PC-9 (cell line): ENCODE measurements at places on chromosomes 12 and 14. TPM values are rescaled to one million over a fixed set of nuclear protein-coding genes. Genes with fewer than 3 reads are reported as not detected.

DNA sequence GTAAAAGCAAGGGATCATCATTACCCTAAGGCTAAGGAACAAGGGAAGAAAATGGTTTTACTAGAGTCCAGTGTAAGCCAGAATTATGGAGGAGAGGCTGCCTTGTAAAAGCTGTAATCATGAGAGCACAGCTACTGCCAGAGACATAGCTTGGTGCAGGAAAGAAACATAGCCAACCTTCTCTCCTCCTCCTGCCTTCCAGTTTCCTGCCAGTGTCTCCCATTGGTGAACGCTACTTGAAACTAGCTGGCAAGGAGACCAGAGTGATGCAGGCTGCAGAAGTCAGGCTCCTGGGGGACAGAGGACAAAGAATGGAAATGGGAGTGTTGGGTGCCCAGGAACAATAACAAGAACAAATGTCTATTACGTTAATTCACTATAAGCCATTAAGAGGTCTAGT is 158.5 kb downstream of the NELL2 start:
- H3K27me3 ChIP-seq = no peaks in the 10 kb centered on the region
- no peaks in the 10 kb centered on the region for H3K4me1 ChIP-seq
- no peak for DNase-seq
- no peak overlapping the region for H3K27ac ChIP-seq
- no peaks in the 10 kb centered on the region for H3K36me3 ChIP-seq

DNA sequence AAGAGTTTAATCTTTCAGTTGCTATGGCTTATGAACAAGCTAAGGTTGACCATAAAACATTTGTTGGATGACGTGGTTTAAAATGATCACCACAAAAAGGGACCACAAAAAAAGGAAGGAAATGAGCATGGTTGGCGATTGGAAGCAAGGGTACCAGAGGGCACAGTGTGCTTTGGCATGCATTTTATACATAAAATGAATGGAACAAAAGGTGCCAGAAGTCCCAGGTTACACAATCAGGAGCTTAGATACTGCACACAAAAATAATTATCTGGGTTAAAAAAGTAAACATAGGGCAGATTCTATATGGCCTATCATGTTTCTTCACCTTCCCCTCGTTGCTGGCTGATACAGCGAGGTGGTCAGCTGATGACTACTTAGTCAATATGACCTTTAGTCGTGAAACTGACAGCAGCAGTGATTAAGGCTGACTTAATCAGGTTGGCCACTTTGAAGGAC is 50.7 kb downstream of the ZC3H14 start:
- no peaks in the 10 kb centered on the region for H3K27me3 ChIP-seq
- no peak overlapping the region for H3K4me3 ChIP-seq
- no peaks in the 10 kb centered on the region; the same call in 1 of the 2 replicates for H3K4me1 ChIP-seq
- H3K36me3 ChIP-seq = no peaks in the 10 kb centered on the region; the same call in 1 of the 2 replicates

GRCh38 chr14:104364830-104365229 is 214.7 kb upstream of the C14orf180 start:
- no peak overlapping the region for H3K27ac ChIP-seq
- peaks cover 95% of the 10 kb centered on the region for H3K27me3 ChIP-seq
- no peaks in the 10 kb centered on the region for H3K4me1 ChIP-seq
- H3K4me3 ChIP-seq = no peak overlapping the region
- DNase-seq = no peak

The TSPAN9 gene
- 8.9 and 9.6 TPM in 2 replicates for total RNA-seq

GRCh38 chr12:169528-170370 is 44.2 kb downstream of the SLC6A12 start:
- no peaks in the 10 kb centered on the region for H3K4me1 ChIP-seq
- DNase-seq = no peak
- H3K36me3 ChIP-seq = no peaks in the 10 kb centered on the region
- no peak overlapping the region for H3K4me3 ChIP-seq
- H3K27ac ChIP-seq = no peak overlapping the region
- peaks cover 72% of the 10 kb centered on the region for H3K27me3 ChIP-seq

GRCh38 chr14:31068235-31068634 is 42.1 kb upstream of the STRN3 start:
- no peak for DNase-seq
- no peak overlapping the region for H3K4me3 ChIP-seq
- no peaks in the 10 kb centered on the region for H3K36me3 ChIP-seq
- no peaks in the 10 kb centered on the region for H3K27me3 ChIP-seq

The RNF212B gene
- total RNA-seq = not detected in 2 replicates

DNA sequence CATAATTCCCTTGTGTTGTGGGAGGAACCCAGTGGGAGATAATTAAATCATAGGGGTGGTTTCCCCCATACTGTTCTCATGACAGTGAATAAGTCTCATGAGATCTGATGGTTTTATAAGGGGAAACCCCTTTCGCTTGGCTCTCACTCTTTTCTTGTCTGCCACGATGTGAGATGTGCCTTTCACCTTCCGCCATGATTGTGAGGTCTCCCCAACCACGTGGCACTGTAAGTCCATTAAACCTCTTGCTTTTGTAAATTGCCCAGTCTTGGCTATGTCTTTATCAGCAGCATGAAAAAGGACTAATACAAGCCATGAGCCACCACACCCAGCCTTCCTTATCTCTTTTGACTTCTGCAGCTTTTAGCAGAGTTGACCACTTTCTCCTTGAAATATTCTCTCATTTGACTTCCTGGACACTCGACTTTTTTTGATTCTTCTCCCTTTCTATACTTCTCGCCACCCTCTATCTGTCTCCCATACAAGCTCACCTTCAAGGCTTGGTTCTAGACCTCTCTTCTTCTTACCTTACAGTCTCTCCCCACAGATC is 2.3 kb downstream of the MTERF2 start:
- no peak overlapping the region for H3K4me3 ChIP-seq
- H3K27me3 ChIP-seq = no peaks in the 10 kb centered on the region
- H3K4me1 ChIP-seq = peaks cover 12% of the 10 kb centered on the region
- DNase-seq = no peak

The SOAT2 gene
- 0.70 and 0.79 TPM in 2 replicates for total RNA-seq

DNA sequence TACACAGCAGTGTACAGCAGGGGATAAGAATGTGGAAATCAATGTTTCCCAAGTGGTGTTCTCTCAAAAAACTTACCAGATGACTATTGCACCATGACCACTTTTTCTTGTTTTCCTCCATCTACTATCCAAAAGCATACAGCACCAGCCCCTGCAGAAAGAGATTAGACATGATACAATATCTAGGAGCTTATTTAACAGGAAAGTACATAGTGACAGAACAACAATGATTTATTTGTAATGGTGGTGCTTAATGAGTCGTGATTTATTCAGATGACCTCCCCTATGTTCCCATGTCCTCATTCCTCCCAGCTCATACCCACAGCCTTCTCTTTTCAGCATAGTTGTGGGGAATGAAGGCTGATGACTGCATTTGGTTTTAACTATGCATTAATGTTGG is 413.6 kb downstream of the BTG1 start:
- H3K4me3 ChIP-seq = no peak overlapping the region
- no peaks in the 10 kb centered on the region for H3K36me3 ChIP-seq
- no peak overlapping the region for H3K27ac ChIP-seq
- no peak for DNase-seq
- no peaks in the 10 kb centered on the region for H3K4me1 ChIP-seq
- no peaks in the 10 kb centered on the region for H3K27me3 ChIP-seq

The AKAP3 gene
- total RNA-seq = 2.1 and 3.0 TPM in 2 replicates

The KLHL33 gene
- 0.11 TPM in 1 of 2 replicates, not detected in the other for total RNA-seq

DNA sequence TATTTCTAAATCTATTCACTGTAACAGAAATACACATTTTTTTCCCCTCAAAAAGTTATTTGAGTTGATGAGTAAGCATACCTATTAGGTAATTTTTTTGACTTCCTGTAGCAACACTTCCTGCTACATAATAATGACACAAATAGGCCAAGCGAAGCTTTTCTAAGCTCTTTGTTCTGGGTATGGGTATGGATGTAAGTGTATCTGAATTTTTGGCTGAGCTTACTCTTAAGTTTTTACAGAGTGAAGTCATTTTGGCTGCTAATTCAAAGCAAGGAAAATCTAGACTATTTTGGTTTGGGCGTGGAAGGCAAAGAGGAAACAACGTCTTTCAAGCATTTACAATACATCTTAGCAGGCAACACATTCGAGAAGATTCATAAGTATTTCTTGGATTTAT is 1206.0 kb upstream of the FLRT2 start:
- H3K4me1 ChIP-seq = no peaks in the 10 kb centered on the region
- no peak overlapping the region for H3K27ac ChIP-seq
- H3K4me3 ChIP-seq = no peak overlapping the region
- DNase-seq = no peak
- no peaks in the 10 kb centered on the region for H3K27me3 ChIP-seq

- no peaks in the 10 kb centered on the region for H3K36me3 ChIP-seq
- DNase-seq = no peak
- H3K4me1 ChIP-seq = no peaks in the 10 kb centered on the region
- no peak overlapping the region for H3K27ac ChIP-seq
Observed at GRCh38 chr12:132150780-132151144, 6.5 kb downstream of the NOC4L start.

- no peak overlapping the region for H3K4me3 ChIP-seq
- no peak for DNase-seq
- no peak overlapping the region for H3K27ac ChIP-seq
- H3K4me1 ChIP-seq = no peaks in the 10 kb centered on the region
Observed at GRCh38 chr12:25692115-25693035, 139.3 kb upstream of the LMNTD1 start.

DNA sequence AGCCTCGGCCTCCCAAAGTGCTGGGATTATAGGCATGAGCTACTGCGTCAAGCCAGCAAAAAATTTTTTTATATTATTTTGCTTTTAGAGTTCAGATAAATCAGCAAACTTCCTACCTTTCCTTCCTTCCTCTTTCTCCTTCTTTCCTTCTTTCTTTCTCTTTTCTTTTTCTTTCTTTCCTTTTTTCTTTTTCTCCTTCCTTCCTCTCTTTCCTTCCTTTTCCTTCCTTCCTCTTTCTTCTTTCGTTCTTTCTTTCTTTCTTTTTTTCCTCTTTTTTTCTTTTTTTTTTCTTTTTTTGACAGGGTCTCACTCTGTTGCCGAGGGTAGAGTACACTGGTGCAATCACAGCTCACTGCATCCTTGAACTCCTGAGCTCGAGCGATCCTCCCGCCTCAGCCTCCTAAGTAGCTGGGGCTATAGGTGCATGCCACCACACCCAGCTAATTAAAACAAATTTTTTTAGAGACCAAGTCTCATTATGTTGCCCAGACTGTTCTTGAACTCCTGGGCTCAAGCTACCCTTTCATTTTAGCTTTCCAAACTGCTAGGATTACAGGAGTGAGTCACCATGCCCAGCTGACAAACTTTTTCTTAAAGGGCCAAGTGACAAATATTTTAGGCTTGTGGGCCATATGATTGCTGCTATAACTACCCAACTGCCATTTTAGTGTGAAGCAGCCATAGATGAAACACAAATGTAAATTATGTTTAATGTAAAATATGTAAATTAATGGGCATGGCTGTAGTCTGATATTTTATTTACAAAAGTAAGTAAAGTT is 7.1 kb upstream of the WASHC4 start:
- no peaks in the 10 kb centered on the region for H3K27me3 ChIP-seq
- H3K4me1 ChIP-seq = peaks cover 13% of the 10 kb centered on the region
- no peak overlapping the region for H3K4me3 ChIP-seq
- H3K27ac ChIP-seq = no peak overlapping the region

- no peaks in the 10 kb centered on the region for H3K36me3 ChIP-seq
- H3K27ac ChIP-seq = no peak overlapping the region
- DNase-seq = peak; percentile 79
- H3K4me3 ChIP-seq = peak overlapping the region; percentile 68
- H3K27me3 ChIP-seq = no peaks in the 10 kb centered on the region
Observed at GRCh38 chr12:119989731-119990381, 820 bp downstream of the BICDL1 start.

DNA sequence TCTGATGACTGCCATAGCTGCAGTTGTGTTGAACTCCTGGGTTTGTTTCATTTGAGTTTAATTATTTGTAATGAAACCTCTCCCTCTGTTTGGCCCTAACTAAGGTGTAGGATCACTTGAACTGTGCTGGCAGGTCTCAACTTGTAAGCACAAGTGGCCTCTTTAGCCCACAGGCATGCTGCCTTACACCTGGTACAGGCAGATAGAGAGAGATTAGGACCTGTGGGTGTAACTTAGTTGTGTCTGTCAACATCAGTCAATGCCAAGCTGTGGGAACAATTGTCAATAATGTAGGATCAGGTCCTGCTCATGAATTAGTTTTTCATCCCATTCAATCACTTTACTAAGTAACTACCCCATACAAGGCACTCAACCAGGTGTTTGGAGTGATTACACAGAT is 263.0 kb upstream of the G2E3 start:
- no peaks in the 10 kb centered on the region for H3K4me1 ChIP-seq
- H3K4me3 ChIP-seq = no peak overlapping the region
- DNase-seq = no peak
- H3K27me3 ChIP-seq = no peaks in the 10 kb centered on the region

GRCh38 chr14:75649337-75649736 is 11.3 kb downstream of the ERG28 start:
- H3K27ac ChIP-seq = peak overlapping the region; percentile 61
- no peak for DNase-seq
- H3K4me1 ChIP-seq = peaks cover 45% of the 10 kb centered on the region
- H3K36me3 ChIP-seq = peaks cover 22% of the 10 kb centered on the region; the same call in 1 of the 2 replicates
- H3K27me3 ChIP-seq = no peaks in the 10 kb centered on the region
- no peak overlapping the region for H3K4me3 ChIP-seq

The TPH2 gene
- total RNA-seq = not detected in 2 replicates

GRCh38 chr12:46259713-46260112 is 9.1 kb downstream of the SLC38A1 start:
- H3K27me3 ChIP-seq = no peaks in the 10 kb centered on the region
- peak overlapping the region; percentile 92 for H3K27ac ChIP-seq
- 0 out of 2 replicates have a peak overlapping the region, but pooled peaks have one; percentile 37 for H3K4me3 ChIP-seq
- DNase-seq = no peak
- H3K4me1 ChIP-seq = peaks cover 58% of the 10 kb centered on the region
- H3K36me3 ChIP-seq = peaks cover 38% of the 10 kb centered on the region; the same call in 1 of the 2 replicates

DNA sequence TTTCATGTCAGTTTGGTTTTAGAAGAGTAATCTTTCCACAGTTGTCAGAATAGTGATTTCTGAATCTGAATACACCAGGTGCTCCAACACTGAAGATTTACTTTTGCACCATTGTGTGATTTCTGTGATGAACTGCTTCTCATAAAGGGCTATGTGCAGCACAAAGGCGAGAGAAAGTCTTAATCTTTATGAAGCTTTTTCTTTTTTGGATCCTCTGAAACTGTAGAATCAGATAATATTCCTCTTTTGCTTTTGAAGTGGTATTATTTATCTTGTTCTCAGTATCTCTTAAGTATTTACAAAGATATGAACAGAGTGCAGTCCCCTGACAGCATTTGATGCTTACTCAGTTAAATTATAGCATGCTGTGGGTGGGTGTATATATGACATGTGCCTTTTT is 207.8 kb downstream of the NAV3 start:
- H3K27ac ChIP-seq = no peak overlapping the region
- H3K27me3 ChIP-seq = no peaks in the 10 kb centered on the region
- no peaks in the 10 kb centered on the region for H3K36me3 ChIP-seq
- no peak overlapping the region for H3K4me3 ChIP-seq

The CLEC4A gene
- not detected in 2 replicates for total RNA-seq

- no peak overlapping the region for H3K27ac ChIP-seq
- no peak overlapping the region for H3K4me3 ChIP-seq
- H3K27me3 ChIP-seq = no peaks in the 10 kb centered on the region
- H3K36me3 ChIP-seq = no peaks in the 10 kb centered on the region
- no peaks in the 10 kb centered on the region for H3K4me1 ChIP-seq
Observed at GRCh38 chr12:66548338-66549049, 130.4 kb downstream of the GRIP1 start.

The TMEM233 gene
- not detected in 2 replicates for total RNA-seq
